Activated naive CD4-positive, alpha-beta T cell treated with anti-CD3 and anti-CD28 coated beads, Interleukin-2, amount 10 ng/mL, durations not matched to agents 7 days and 5 days (primary cell): ENCODE measurements at places on chromosomes 2 and 18.

DNA sequence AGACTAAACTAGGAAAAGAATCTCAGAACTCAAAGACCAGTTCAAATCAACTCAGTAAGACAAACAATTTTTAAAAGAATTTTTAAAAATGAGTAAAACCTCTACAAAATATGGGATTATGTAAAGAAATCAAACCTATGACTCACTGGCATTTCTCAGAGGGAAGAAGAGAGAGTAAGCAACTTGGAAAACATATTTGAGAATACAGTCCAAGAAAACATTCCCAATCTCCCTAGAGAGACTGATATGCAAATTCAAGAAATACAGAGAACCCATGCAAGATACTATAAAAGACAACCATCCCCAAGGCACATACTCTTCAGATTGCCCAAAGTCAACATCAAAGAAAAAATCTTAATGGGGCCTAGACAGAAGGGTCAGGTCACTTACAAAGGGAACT is 162.7 kb downstream of the WDPCP start:
- DNase-seq, result no peak

DNA sequence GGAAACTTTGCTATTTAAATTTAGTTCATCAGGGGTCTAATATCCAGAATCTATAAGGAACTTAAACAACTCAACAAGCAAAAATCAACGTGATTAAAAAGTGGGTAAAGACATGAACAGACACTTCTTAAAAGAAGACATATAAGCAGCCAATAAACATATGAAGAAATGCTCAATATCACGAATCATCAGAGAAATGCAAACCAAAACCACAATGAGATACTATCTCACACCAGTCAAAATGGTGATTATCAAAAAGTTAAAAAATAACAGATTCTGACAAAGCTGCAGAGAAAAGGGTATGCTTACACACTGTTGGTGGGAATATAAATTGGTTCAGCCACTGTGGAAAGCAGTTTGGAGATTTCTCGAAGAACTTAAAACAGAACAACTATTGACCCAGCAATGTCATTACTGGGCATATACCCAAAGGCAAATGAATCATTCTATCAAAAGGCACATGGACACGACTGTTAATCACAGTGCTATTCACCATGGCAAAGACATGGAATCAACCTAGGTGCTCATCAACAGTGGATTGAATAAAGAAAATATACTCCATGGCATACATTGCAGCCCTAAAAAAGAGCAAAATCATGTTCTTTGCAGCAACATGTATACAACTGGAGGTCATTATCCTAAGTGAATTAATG is 189.9 kb downstream of the SLC4A10 start:
- no peak for DNase-seq

GRCh38 chr2:173874003-173874893 is 90.9 kb downstream of the SP3 start:
- DNase-seq, result no peak

DNA sequence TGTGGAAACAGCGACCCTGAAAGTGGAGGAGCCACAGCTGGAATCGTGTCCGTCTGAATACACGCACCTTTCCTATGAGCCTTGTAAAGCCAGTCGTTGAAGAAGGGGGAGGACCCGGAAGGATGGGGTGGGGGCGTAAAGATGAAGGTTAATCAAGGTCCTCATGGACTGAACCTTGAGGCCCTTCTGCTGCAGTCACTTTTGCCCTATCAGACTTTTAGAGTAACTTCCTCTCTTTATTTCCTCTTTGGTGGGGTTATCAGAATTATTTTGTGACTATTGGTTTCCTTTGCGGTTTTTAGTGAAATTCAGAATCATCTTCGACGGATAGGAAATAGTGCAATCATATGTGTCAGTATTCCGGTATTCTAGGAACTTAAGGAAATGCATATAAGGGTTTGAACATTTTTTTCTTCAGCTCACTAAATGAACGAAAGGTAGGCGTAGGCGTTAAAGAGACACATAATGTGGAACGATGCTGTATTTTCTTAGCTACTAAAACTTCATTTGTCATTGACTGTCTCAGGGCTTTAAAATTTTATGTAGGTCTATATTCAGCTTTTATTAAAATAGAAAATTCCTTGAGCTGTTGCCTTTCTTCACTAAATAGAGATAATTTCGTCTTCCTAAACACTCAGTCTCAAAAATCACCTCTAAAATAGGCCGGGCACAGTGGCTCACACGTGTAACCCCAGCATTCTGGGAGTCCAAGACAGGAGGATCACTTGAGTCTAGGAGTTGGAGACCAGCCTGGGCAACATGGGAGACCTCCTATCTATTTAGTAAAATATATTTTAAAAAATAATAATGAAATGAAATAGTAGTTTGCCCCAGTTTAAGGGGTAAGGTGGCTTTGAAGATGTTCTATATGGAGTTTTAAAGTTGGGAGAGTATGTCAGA is 1.4 kb upstream of the YES1 start:
- peak; percentile 72 for DNase-seq

GRCh38 chr2:120575966-120576365 is 159.7 kb upstream of the GLI2 start:
- DNase-seq, result no peak

DNA sequence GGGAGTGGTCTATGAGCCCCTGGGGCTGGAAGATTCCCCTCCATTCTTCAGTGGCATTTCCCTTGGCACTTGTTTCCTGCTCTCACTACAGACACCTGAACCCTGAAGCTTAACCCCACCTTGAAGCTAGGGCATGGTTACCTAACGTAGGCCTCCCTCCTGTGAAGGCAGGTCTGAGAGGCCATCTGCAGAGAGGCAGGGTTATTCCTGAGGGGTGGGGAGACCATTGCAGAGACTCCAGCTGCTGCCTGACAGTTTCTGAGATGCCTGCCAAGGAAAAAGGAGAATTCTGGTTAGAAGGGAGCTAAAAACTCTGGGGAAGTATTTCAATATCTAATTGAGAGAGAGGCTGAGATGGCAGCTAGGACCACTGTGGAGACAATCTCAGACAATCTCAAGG is 119.3 kb upstream of the NDUFV2 start:
- DNase-seq, result no peak

DNA sequence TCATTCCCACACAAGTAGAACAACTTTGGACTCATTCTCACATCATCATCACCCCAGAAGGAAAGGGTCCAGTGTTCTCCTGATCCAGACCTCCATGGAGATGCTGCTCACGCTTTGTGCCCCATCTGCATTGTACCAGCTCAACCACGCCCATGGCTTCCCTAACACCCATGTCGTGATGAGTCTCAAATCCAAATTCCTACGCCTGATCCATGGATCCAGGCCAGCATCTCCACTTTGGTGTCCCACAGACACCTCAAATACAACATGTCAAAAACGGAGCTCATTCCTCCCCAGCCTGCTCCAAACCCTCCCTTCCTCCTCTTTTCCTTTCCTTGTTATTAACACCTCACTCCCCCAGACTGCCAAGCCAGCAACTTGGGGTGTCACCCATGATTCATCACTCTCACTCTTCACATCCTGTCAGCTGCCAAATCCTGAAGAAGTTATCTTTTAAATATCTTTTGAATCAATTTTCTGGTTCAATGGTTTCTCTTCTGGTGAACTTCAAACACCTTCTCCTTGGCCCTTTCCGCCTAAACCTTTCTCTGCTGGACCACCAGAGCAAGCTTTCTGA is 30.2 kb upstream of the FAM124B start:
- no peak for DNase-seq

GRCh38 chr2:34001557-34001956 is 402.5 kb upstream of the FAM98A start:
- DNase-seq, result no peak

DNA sequence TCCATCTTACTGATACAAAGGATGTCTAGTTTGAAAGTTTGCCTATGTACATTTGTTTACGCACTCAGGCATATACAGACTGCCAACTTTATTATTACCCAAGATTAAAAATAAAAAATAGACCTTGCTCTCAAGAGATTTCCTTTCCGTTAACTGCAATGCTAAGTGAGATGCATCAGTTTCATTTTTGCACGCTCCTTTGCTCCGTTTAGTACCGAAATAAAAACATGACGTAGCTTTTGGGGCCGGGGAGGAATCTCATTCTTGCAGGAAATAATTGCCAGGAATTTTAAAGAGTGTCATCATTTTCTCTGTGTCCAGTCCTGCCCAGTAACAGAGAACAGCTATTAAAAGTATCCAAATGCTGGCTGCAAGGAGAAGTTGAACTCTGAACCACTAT is 169.5 kb downstream of the SLC8A1 start:
- no peak for DNase-seq
